Activated CD4-positive, alpha-beta T cell treated with anti-CD3 and anti-CD28 coated beads, Interleukin-10, Interleukin-2, amounts not matched to agents 100 ng/mL and 50 ng/mL, durations not matched to agents 16 hours and 8 hours (primary cell): ENCODE measurements at places on chromosomes 16 and 17.
A peak's percentile ranks its signal among the peaks of the same experiment; 100 is the strongest.

DNA sequence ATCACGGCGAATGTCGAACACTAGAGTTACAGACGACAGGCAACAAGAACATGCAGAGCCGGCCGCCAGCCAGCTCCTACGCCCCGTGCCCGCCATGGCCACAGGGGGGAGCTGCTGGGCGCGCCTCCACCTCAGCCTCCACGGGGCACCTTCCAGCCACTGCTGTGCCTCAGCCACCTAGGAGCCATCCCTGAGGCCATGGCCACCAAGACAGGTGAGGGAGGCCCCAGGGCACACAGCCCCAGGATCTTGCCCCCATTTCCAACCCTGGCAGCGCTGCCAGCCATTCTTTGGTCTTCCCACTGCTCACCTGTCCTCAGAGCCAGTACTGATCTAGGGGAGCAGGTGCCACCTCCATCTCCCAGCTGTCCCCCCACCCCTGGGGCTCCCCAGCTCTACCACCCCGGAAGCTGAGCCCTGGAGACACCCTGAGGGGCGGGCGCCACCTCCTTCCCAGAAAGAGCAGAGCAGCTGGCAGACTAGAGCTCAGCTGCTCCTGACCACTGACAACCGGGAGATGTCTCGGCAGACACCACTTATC, 11.8 kb downstream of the GNPTG start:
- DNase-seq, result peak; percentile 75

DNA sequence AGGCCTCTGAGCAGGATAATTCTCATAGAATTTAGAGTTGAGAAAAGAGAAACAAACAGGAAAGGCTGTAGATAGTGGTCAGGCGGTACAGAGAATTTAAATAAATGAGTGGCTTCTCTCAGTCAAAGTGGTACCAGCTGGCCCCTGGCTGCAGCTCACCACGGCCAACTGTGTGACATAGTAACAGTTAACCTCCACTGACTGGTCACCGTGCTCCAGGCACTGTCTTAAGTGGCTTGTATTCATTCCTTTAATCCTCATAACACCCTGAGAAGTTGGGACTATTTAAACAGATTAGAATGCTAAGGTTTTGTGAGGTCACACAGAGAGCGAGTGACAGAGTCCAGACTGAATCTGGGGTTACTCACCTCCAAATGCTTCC, 108.9 kb downstream of the GNAO1 start:
- DNase-seq, result no peak

GRCh38 chr17:31052187-31052889, 42.4 kb upstream of the NF1 start:
- peak; percentile 51 for DNase-seq

DNA sequence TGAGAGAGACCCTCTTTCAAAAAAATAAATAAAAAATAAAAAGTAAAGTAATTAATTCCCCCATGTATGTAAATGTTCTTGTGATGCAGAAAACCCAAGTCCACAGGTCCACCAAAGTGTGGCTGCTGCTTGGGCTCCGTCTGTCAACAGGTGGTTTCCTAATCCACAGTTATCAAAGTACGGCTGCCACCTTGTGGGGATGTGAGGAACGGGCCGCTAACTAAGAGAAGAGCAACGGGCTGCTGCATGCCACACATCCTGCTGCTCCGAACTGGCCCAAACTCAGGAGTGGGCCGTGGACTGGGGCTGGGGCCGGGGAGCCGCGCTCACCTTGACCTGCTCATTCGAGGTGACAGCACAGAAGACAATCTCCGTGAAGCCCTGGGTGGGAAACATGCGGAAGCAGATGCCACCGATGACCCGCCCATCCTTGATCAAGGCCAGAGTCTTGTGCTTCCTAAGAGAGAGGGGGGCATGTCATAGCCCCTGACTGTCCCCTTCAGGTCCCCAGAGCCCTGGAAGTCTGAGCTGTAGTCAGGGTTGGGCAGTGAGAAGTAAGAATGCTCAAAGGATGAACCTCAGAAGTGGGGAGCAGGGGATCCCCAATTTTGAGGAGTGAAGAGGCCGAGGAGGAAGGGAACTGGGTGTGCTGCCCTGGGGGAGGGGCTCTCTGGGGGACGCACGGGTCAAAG, 4.3 kb downstream of the KAT2A start:
- peak; percentile 85 for DNase-seq

GRCh38 chr16:27508476-27508875, 41.2 kb downstream of the GTF3C1 start:
- no peak for DNase-seq

DNA sequence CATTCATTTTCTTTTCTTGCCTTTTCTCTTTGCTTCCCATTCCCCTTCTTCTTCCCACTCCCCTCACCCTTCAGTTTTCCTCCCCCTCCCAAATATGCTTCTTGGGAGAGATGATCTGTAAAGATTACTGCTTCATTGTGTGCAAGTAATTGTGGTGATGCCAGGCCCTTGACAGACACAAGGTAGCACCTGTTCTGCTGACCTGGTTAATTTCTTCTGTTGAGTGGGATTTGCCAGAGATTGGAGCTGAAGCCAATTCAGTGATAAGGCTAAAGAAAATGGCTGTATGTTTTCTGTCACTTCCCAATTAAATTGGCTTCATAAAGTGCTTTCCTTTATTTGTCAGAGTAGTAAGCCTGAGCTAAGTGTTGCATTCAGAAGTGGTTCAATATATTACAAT, 44.5 kb downstream of the AATF start:
- DNase-seq, result no peak

DNA sequence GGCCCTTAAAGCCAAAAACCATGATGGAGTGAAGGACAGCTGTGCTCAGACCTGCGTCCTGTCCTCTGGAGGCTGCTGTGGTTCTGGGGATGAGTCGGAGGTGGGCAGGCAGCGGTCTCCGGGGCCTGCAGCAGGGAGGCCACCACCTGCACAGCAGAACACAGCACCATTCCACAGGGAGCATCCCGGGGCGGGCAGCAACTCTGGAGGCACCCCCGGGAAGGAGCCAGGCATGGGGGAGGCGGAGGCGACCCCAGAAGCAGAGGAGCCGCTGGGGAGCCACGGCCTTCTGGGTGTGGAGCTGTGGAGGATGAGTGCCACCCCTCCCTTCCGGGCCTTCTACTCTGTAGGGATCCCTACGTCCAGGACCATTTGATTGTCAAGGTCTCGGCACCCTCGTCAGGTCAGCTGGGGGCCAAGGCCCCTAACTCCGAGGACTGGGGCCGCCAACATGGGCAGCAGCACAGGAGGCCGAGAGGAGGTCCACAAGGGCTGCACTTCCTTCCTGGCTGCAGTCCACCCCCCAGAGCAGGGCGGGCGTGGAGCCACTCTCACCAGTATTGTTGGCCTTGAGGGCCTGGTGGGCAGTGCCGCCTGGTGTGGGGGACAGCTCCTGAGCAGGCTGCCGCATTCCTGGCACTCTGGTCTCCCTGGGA, 23.8 kb downstream of the CEP131 start:
- DNase-seq, result no peak

GRCh38 chr17:263271-263670, 81.8 kb upstream of the DOC2B start:
- DNase-seq, result no peak

- DNase-seq, result no peak
Measured at GRCh38 chr16:54266363-54266955, 20.1 kb downstream of the IRX3 start.

GRCh38 chr16:20001856-20002707, 71.6 kb downstream of the GPR139 start:
- DNase-seq, result no peak

GRCh38 chr16:78902321-78902720, 698.2 kb downstream of the MAF start:
- no peak for DNase-seq

GRCh38 chr17:63772801-63773271, 561 bp downstream of the CCDC47 start:
- no peak for DNase-seq

- no peak for DNase-seq
Measured at GRCh38 chr17:21174186-21174585, 39.8 kb downstream of the TMEM11 start.

DNA sequence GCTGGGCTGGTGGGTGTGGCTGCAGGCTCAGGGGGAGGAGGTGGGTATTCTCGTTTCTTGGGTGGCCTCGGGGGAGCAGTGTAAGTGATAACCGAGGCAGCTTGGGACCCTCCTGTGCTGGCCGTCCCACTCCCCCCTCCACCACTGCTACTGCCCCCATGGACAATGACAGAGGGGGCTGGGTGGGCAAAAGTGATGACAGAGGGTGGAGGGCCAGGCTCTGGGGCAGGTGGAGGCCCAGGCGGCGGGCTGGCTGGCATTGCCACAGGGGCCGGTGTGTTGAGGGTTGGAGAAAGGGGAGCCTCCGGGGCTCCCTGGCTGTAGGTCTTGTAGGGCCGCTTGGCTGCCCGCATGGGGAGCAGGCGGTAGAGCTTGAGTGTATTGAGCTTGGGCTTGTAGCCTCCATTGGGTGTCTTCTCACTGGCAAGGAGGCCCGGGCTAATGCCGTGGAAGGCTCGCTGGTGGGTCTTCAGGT, 16.0 kb downstream of the ZBTB4 start:
- DNase-seq, result no peak

DNA sequence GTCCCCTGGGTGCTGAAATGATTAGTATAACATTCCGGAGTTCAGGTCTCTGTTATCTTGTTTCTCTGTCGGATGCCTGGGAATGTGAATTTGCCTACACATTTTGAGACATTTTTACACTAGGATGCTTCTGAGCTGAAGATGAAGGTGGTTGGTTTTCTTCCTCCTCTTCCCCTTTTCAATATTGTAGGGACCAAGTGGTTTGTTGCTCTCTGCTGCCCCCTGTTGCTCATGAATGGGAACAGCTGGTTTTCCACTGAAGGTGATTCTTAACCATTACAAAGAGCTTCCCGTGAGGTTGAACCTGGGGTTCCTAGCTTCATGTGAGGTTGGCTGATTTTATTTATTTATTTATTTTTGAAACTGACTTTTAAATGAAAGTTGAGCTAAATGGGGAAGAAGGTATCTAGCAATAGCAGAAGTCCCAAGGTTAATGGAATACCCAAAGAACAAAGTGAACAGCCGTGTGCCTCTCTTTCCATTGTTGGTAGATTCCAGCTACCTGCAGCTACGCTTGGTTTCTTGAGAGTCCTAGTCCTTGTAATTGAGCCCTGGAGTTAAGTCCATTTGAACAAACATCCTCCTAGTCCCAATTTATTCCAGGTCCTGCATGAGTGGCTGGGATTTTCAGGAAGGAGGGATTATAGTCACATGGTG, 983.9 kb upstream of the EEF2KMT start:
- peak; percentile 29 for DNase-seq

DNA sequence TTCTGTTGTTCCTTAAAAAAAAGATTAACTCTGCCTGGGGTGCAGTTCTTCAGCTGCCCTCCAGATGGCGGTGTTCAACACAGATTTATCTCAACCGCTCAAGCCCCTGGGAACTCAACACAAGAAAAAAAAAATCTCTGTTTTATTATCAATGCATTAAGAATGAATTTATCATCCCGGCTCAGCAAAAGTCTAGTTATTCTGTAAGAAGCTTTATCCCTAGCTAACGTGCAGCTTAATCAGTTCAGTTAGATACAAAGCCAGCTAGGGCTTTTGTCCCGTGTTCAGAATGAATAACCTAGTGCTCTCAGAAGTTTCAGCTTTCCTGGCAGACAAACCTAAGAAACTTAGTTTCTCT, 475.9 kb upstream of the CCL2 start:
- DNase-seq, result peak; percentile 50

DNA sequence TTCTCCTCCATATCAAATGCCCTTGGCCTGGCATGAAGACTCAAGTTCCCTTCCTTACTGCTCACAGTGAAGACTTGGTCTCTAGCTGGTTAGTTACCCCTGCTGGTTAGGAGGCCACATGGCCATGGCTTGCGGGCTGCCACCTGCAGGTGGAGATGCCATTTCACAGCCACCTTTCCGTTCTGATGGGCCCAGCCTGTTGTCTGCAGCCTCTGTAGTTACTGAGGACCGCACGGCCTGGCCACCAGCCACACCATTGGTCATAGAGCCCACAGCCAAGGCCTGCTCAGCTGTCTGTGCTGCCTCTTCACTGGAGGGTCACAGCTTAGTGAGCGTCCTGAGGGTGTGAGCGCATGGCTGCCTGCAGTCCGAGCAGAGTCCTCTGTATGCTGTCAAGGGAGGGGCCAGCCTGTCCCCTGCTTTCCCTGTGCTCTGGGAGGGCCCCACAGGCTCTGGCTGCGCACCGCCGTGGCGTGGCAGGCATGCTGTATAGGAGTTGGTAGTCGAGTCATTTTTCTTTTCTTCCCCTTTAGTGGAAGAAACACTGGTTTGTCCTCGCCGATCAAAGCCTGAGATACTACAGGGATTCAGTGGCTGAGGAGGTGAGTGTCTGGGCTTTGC, 59.2 kb downstream of the PLD6 start:
- peak; percentile 47 for DNase-seq

DNA sequence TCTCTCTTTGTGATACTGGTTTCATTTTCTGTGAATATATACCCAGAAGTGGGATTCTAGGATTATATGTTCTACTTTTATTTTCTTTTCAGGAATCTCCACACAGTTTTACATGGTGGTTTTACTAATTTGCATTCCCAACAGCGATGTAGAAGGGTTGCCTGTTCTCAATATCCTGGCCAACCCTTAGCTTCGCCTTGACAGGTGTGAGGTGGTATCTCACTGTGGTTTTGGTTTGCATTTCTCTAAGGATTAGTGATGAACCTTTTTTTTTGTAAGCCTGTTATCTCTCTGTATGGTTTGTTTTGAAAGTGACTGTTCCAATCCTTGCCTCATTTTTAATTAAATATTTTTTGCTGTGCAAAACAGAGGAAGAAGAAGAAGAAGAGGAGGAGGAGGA, 937.7 kb downstream of the CDH8 start:
- no peak for DNase-seq

- DNase-seq, result no peak
Measured at GRCh38 chr17:32487473-32488176, 832 bp downstream of the CDK5R1 start.

DNA sequence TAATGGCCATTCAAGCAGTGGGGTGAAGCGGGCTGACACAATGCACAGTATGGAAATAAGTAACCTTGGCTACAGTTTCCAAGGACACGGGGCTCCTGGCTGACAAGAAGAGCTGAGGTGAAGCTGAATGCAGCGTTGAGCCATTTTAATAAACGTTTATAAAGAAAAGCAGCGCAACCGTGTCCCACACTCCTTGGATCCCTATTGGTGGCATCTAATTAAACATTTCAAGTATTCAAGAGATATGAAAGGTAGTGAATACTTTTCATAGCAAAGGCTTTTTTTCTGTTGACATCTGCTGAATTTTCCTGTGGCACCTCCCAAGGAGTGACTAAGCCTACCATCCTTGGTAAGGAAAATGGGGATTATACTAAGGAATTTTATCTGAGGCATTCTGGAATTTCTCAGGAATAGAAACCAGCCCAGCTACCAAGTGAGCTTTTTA, 26.5 kb downstream of the DUSP14 start:
- DNase-seq, result no peak

GRCh38 chr16:16062023-16062937, 112.9 kb downstream of the ABCC1 start:
- peak; percentile 59 for DNase-seq

DNA sequence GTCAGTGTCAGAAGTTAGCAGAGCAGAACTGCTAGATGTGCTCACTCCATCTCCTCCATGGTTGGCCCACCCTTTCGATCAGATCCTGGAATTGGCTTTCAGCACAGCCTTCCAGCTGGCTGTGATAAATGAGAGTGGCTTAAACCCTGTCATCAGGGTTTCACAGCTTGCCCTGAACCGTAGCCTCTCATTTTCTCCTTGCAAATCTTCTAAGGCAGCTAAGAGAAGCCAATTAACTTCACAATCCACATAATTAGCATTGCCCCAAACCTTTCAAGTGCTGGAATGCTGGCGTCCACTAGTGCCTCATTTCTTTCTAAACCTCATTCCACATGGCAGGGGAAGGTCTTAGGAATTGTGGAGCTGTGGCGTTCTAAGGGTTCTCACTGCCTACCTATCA, 21.7 kb downstream of the MILR1 start:
- no peak for DNase-seq

- DNase-seq, result no peak
Measured at GRCh38 chr16:77300256-77300655, 101.0 kb downstream of the SYCE1L start.

- no peak for DNase-seq
Measured at GRCh38 chr16:86443508-86444147, 66.7 kb upstream of the FOXF1 start.
